ENCODE measurements at places on chromosomes 3 and 15. TPM values are rescaled to one million over a fixed set of nuclear protein-coding genes. Genes with fewer than 3 reads are reported as not detected.
A peak's percentile ranks its signal among the peaks of the same experiment; 100 is the strongest.

SLC6A1 gene
- not detected for total RNA-seq

- DNase-seq, result peak; percentile 3
Observed at GRCh38 chr3:32313723-32314473, 75.4 kb downstream of the CMTM8 start.

DNA sequence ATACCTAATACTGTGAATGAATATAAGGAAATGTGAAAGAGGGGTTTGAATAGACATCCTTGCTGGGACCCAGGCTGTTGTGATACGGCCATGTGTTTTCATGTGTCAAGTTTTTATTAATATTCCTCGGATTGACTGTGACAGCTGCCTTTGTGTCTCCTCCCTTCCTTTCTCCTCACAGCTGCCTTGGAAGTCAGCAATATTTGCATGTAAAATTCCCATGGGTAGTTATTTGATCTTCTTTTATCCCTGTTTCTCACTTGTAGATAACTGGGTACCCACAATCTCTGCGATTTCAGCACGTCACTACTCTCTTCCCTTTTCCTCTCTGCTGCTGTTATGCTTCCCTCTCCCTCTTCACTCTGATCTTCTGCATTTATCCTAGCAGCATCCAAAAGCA, 9.4 kb downstream of the GPR156 start:
- DNase-seq, result no peak

- no peak for DNase-seq
Observed at GRCh38 chr3:134765468-134765867, 29.6 kb upstream of the EPHB1 start.

- DNase-seq, result no peak
Observed at GRCh38 chr3:38157595-38157994, 7.7 kb upstream of the OXSR1 start.

Measured in IMR-90 (cell line).